ENCODE measurements at places on chromosomes 16 and 17.

DNA sequence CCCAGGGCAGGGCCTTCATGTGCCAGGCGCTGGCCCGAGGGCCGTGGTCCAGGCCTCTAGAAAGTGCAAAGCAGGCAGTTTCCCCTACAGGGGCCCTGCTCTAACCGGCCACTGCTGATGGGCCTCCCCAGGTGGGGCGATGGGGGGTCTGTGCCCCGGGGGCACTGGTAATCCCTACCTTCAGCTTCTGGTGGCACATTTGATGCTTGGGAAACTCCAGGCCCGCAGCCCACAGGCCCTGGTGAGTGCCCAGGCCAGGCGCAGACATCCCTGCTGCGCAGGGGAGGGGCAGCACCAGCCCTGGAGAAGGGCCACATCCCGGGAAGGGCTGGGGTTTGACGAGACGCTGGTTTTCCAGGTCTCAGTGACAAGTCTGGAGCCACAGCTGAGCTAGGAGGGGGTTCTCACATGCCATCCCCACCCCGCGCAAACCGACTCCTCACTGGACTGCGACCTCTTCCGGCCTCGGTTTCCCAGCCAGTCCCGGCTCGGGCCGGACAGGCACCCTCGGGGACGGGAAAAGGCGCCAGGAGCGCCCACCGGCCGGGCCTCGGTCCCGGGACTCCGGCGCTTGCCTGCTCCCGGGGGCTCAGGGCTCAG, 1.6 kb downstream of the DOC2B start:
- DNase-seq: no peak

- no peak for DNase-seq
These were observed 50.5 kb upstream of the ZNF750 start for GRCh38 chr17:82890339-82890730.

GRCh38 chr17:28433721-28434120, 27.7 kb upstream of the SLC46A1 start:
- DNase-seq: peak; percentile 35

DNA sequence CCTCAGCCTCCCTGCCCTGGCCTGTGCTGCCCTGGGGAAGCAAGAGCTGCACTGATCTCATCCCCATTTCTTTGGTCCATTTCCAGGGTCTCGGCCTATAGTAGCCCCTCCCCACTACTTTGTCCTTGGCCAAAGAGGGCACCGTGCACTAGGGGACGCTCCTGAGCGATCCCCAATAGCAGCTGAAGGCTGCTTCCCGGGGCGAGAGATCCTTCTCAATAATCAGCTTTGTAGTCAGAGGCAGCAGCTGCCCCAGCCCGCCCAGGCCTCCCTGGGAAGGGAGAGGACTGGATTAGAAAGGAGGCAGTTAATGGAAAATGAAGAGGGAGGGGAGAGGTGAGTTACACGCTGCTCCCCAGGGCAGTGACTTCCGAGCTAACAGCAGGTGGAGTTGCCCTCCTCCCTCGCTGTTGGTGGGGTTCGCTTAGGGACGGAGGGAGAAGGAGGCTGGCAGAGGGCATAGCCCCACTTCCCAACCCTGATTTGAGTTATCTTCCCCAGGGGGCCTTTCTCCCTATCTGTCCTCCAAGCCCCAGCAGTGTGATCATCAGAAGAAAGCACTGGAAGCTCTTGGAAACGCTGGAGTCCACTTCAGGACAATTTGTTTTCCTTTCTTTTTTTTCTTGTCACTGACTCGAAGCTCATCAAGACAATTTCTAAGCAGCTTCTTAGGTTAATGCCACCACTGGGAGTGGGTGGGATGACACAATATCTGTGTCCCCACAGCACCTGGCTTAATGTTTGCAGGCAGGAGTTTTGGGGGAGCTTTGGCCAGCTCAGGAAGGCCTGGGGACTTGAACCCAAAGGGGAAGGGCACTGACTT, 2.6 kb downstream of the MXRA7 start:
- DNase-seq: no peak

- DNase-seq: no peak
These were observed 19.7 kb downstream of the MOSMO start for GRCh38 chr16:22027633-22028032.

- no peak for DNase-seq
These were observed 5.4 kb upstream of the DRC7 start for GRCh38 chr16:57688987-57689761.

DNA sequence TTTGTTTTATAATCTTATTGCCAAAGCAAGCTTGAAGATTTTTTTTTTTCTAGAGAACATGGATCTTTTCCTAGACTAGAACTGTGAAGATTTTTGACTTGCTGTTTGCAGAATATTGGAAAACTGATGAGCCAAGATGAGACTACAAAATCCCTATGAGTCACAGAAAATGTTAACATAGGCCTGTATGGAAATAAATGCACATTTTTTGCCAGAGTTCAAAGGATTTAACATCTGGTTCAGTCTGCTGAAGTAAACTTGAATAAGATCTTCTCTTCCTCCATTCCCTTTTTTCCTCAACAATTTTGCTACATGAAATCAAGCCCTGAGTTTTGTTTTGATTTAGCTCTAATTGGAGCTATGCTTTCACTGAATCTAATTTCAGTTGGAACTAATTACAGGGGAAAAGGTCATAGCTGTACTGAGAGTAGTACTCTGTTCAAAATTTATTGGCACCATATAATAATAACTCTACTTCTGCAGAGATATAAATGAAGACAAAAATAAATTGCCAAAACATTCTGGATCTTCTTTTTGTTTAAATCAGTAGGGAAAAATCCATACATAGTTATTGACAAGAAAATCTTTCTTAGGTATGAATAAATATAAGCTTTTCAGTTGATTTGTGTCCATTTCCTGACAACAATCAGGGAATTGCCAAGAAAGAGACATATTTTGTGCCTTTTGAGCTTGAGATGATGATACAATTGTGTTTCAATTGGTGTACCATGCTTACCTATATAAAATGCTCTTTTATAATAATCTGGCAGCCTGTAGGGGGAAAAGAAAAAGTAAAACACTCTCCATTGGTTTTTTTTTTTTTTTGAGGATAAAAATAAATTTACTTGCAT, 387.5 kb upstream of the GOT2 start:
- DNase-seq: no peak

GRCh38 chr16:50917950-50918703, 176.2 kb downstream of the CYLD start:
- no peak for DNase-seq

DNA sequence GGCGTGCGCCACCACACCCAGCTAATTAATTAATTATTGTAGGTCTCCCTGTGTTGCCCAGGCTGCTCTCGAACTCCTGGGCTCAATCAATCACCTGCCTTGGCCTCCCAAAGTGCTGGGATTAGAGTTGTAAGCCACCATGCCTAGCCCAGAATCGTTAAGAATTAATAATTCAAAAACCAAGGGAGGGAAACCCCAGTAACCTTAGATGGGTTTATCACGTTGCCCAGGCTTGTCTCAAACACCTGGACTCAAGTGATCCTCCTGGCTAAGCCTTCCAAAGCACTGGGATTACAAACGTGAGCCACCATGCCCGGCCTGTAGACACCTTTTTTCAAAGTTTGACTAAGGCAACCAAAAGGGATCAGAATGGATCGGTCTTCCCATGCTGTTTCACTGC, 21.6 kb downstream of the CD300LF start:
- no peak for DNase-seq

GRCh38 chr16:83744441-83744981, 63.3 kb upstream of the HSBP1 start:
- peak; percentile 96 for DNase-seq

DNA sequence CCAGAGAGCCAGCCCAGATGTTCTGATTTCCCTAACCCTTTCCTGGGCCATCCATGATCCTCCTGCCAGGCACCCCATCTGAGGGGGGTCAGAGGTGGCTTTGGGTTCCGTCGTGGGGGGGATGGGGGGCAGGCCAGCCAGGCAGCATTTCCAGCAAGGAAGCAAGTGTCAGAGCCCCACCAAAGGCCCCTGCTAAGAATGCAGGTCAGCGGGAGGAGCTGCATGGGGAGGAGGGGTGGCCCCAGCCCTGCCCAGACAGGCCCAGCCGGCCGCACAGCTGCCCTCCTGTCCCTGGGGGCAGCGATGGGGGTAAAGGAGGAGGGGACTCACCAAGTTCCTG, 2.3 kb upstream of the SCRN2 start:
- no peak for DNase-seq

- DNase-seq: peak; percentile 67
These were observed 63.1 kb downstream of the MYO18A start for GRCh38 chr17:29116804-29117753.

GRCh38 chr17:80259457-80260068, 1.1 kb upstream of the RNF213 start:
- DNase-seq: no peak

GRCh38 chr17:17504341-17505140, 8.3 kb upstream of the RASD1 start:
- no peak for DNase-seq

GRCh38 chr16:74064120-74064735, 232.4 kb upstream of the PSMD7 start:
- DNase-seq: no peak

GRCh38 chr16:12171206-12171605, 194.7 kb downstream of the SNX29 start:
- no peak for DNase-seq

- peak; percentile 9 for DNase-seq
These were observed 1.2 kb downstream of the ASGR1 start for GRCh38 chr17:7177954-7178477.

DNA sequence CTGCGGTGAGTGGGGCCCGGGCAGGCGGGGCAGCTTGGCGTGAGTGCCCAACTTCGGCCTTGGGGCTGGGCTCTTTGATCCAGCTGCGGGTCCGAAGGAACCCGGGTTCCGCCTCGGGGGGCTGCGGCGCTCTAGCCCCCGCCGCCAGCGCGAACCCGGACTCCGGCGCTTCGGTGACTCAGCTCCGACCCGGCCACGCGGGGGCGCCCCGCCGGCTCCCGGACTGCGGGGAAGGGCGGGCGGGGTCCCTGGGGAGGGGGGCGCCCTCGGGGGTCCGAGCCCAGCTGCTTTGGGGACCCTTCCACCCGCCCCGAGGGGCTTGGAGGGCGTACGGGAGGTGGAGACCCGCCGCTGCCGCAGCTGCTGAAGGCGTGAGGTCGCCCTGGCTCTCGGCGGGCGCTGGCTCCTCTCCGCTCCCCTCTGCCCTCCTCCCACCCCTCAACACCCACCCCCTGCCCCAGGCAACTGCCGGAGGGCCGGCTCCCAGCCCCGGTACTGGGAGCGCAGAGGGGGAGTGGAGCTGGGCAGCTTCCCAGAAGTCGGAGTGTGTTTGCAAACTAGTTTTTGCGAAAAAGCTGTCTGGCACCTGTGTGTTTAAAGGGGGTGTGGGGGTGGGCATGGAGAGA, 516 bp downstream of the CPNE2 start:
- DNase-seq: peak; percentile 35

GRCh38 chr17:17527956-17528500, 31.8 kb upstream of the RASD1 start:
- DNase-seq: no peak

GRCh38 chr17:33127706-33128105, 136.1 kb downstream of the SPACA3 start:
- DNase-seq: no peak

GRCh38 chr16:16867973-16868372, 489.0 kb downstream of the NPIPA7 start:
- no peak for DNase-seq

- peak; percentile 89 for DNase-seq
These were observed 148.9 kb downstream of the XYLT1 start for GRCh38 chr16:17321824-17322223.

DNA sequence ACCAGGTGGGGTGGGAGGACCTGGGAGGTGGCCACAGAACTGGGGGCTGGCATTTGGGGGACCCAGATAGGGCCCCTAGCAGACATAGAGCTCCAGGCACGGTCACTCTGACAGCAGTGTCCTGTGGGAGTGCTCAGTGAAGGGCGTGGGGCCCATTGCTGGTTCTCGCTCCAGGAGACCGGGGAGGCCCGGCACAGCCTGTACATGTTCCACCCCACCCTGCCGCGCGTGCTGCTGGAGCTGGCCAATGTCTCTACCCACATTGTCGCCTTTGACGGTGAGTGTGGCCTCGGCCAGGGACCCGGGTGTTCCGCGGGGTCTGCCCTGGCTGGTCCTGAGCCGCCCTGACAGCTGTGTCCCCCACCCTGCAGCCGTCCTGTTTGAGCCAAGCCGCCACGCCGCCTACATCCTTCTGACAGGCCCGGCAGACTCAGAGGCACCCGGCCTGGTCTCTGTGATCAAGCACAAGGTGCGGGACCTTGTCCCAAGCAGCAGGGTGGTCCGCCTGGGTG, 11.2 kb downstream of the RGS11 start:
- no peak for DNase-seq

DNA sequence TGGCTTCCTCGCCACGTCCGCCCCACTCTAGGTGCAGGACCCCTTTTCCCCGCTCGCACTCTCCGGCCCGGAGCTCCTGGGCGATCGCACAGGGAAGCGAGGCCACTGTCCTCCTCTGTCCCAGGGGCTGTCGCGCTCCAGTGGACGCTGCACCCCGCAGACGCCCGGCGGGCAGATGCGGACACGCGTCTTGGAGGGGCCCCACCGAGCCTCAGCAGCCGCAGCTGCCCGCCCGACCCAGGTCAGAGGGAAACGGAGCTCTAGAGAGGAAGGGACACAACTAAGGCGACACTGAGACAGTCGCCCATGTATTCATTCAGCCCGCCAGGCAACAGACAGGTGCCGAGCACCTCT, 726 bp upstream of the SLC13A5 start:
- no peak for DNase-seq

Measured in inflammatory macrophage treated with lipopolysaccharide for 4 hours (primary cell).